NCI-H2029 (cell line): ENCODE measurements at places on chromosomes 13 and 19.
A peak's percentile ranks its signal among the peaks of the same experiment; 100 is the strongest.

GRCh38 chr13:39926345-39926744, 270.9 kb downstream of the COG6 start:
- DNase-seq: no peak

DNA sequence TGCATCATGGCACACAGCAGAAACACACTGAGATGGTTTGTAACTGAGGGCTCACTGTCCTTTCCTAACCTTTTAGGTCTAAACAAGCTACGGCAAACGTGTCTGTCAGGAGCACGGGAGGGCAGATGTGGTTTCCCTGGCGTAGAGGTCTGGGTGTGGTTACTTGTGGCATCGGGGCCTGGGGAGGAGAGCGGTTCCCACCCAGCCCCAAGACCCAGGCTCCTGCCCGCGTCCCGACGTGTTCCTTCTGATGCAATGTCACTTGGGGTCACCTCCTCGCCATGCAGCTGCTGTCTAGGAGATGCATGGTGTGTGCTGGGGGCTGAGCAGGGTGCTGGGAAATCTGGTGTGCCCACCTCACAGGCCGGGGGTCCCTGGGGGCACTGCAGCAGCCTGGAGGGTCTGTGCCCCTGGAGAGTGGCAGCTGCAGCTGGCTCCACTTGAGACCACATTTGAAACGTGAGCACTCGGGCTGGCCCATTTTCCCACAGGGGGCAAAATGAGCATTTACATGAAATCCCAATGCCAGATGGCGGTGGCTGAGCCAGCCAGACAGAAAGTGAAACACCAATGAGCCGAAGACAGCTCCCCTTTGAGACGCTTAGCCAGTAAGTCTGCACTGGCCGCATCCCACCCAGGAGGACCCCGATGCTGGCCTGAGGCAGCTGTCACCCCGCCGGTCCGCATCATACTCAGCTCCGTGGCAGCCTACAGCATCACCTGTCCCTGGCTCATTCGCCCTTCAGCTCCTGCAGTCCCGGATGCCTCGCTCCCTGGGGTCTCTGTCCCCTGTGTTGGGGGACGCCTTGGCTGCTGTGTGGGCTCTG, 22.3 kb upstream of the MYDGF start:
- no peak for DNase-seq

DNA sequence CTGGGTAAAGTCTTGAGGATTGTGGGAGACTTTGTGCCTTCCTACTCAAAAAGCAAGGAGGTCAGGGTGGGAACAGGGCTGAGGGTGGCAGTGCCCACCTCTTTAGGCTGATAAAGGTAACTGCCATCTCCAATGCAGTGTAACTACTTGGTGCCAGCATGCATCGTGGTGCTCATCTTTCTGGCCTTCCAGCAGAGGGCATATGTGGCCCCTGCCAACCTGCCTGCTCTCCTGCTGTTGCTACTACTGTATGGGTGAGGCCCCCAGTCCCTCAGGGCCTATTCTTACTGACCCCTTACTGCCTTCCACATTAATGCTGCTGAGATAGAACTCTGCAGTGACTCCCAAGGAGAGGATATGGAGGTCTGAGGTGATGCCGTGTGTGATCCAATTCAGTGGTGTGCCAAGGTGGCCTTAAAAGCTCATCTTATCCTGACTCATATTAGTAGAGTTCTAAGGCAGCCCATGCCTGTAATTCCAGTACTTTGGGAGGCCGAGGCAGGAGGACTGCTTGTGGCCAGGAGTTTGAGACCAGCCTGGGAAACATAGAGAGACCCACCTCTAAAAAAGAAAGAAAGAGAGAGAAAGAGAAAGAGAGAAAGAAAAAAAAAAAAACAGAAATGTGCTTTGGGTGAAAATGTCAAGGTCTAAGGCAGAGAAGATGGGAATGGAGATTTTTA, 9.7 kb upstream of the ARHGAP45 start:
- no peak for DNase-seq

DNA sequence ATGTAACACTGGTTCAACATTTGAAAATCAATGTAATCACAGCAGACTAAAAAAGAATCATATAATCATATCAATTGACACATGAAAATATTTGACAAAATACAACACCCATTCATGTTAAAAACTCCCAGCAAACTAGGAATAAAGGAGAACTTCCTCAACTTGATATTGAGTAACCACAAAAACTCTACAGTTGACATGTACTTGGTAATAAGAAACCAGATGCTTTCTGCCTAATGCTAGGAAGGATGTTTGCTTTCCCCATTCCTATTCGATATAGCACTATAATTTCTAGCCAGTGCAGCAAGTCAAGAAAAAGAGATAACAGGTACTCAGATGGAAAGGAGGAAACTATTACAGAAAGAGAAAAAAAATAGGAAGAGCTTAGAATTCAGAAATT, 26.9 kb downstream of the UFM1 start:
- no peak for DNase-seq

DNA sequence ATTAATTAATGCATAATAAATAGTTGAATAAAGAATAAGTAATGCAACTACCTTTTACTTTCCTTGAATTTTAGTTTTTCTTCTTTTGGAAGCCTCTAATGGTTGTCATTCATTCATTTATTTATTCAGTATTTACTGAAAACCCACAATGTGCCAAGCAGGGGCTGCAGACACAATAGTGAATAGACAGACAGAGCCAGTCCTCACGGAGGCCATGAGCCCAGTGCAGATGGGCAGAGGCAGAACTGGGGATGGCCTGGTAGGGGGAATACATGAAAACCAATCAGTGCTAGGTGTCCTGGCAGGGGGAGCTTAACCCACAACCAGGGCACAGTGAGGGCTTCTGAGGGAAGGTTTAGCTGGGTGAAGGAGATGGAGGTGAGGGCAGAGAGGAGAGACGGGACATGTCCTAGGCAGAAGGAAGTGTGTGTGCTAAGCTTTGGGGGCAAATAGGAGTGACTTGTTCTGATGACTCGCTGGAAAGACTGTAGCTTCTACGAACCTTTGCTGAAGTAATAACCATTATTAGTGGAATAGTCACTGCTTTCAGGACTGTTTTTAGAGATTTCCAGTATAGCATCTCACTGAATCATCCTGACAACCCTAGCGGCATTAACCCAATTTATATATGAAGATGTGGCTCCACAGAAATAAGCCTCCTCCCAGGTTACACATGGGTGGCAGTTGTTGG, 55.9 kb downstream of the ERCC5 start:
- no peak for DNase-seq

GRCh38 chr19:55611300-55611982, 6.0 kb downstream of the ZNF865 start:
- DNase-seq: no peak

DNA sequence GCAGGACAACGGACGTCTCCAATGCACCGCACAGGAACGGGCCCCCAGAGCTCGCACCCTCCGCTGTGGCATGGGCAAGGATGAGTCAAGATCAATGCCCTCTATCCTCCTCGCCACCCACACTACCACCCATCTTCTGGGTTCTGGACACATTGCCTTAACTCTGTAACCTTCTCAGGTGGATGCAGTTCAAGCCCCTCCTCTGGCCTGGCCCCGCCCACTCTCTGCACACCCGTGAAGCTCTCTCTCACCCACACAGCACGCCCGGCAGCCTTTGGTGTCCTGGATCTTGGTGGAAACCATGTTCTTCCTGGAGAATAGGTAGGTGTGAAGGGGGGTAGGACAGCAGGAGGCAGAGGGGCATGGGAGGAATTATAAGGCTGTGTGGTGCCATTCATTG, 20.7 kb downstream of the MAP4K1 start:
- DNase-seq: no peak

- DNase-seq: no peak
Observed at GRCh38 chr13:48317511-48318376, 14.2 kb downstream of the RB1 start.

DNA sequence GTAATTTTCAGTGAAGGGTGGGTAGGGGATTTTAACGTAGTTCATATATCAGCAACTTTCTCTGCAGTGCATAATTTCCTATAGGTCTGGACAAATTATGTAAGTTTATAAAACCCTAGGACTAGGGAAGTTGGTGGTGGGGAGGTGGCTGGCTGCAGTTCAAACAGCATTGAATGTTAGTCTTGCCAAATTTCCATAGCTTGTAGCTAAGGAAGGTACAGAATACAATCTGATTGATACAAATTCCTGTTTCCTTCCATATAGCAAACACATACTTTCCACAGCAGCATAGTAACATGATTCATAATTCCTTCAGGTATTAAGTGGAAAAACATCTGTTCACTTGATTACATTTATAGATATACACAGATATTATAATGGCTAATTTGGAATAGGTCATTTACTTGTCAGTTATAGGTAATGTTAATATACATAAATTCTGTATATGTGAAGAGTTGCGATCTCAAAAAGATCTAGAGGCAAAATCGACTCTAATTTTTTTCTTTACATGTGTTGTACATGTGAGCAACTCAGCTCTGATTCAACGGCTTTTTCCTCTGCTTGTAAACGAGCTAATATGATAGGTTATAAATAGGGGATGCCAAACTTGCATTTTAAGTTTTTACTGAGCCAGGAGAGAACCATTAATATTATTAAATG, 233.4 kb upstream of the CSNK1A1L start:
- no peak for DNase-seq

- DNase-seq: no peak
Observed at GRCh38 chr13:107450931-107451330, 764.4 kb downstream of the LIG4 start.

DNA sequence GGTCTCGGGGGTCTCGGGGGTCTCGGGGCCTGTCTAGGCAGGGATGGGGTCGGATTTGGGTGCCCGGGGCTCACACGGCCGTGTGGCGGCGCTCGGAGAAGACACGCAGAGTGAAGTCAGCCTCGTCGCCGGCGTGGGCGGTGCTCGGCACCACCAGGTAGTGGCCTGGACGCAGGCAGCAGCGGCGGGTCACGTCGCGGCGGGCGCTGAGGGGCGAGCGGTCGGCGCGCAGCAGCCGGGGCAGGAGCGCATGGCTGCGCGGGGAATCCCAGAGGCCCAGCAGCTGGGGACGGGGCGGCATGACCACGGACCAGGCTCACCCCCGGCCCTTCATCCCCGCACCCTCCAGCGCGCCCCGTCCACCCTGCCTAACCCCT, 8.2 kb downstream of the CAPN12 start:
- DNase-seq: peak; percentile 6

DNA sequence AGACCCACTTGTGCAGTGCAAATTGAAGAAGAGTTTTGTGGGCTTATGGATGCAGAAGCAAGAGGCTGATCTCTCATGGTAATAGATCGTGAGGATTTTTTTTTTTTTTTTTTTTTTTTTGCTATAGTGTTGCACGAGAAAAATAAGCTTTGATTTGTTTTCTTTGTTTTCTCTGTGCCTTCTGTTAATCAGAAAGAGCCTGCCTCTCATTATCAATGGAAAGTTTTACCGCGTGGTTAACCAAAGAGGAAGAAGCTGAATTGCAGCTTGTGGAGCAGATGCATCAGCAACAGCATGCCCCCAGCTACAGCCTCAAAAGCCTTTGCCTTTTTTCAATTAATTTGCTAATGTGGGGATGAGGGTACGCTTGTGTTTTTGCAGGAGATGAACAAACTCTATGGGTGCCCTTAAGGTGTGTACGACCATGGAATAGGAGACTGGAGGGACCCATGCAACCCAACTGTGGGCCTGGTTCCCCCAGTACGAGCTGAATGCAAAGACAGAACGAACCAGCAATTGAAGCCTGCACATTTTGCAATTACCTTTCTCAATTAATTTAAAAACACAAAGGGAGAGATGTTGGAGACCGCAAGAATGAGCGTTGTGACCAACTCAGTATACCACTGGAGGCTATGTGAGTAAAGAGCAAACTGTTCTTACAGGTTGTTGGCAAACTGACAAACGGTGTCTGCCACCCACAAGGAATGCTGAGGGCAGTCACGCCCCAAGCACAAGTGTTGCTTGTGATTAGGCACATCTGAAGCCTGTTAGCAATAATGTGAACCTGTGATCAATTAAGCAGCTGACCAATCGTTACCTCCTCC, 58.6 kb upstream of the SPRY2 start:
- DNase-seq: no peak

DNA sequence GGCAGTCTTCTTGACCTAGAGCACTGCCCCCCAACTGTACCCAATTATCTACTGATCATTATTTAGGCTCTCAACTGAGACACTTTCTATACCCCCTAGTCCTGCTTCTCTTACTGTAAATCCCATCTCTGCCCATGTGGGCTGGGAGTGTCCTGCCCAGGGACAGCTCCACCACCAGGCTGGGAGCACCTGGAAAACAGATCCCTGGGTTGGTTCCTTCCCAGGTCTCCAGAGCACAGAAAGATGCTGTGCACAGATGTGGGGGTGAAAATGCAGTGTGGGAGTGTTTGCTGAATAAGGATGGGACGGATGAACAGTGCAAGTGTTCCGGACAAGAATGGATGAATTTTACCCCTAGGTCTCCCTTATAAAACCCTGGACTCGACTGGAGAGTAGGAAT, 12.7 kb downstream of the CYP4F2 start:
- DNase-seq: no peak

DNA sequence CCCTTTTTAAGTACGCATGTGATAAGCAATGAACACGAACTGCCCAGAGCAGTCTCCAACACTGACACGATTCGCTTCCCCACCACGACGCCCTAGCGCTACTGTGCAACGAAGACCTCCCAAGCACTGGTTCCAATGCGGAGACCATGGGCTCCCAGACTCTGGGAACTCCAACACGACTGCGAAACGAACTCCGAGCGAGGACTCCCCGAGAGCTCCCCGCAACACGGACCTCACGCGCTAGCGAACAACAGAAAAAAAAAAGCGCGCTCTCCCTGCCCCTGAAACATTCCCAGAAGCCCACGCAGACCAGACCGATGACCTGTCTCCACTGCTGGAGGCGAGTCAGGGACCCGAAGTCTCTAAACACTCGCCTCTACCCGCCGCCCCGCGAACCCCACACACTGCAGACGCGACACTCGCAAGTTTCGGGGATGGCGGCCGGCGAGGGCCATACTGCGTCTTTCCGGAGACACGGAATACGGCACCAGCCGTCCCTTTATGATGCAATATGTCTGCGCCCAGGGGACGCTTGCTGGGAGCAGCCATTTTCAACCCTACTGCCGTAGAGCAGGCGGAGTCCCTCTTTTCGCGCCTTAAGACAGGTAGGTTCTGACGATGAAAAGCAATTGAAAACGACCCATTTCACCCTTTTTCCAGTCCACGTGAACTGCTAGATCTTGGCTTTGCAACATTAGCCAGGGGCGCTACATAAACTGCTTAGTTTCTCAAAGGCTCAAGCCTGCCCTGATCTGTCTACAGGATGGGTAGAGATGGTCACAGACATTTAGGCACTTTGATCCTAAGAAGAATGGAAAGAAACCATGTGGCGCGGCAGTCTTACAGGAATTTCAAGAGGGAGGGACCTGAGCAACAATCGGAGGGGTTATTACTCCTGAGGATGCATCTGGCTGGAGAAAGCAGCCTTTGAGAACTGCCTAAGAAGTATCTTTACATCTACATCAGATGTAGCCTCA, at the start of gene ZNF577:
ZNF577 (minus strand) TSS at position 430 of the 977 bp plus-strand sequence. CDS start 7,569 bp downstream, outside the sequence.
- DNase-seq: no peak

DNA sequence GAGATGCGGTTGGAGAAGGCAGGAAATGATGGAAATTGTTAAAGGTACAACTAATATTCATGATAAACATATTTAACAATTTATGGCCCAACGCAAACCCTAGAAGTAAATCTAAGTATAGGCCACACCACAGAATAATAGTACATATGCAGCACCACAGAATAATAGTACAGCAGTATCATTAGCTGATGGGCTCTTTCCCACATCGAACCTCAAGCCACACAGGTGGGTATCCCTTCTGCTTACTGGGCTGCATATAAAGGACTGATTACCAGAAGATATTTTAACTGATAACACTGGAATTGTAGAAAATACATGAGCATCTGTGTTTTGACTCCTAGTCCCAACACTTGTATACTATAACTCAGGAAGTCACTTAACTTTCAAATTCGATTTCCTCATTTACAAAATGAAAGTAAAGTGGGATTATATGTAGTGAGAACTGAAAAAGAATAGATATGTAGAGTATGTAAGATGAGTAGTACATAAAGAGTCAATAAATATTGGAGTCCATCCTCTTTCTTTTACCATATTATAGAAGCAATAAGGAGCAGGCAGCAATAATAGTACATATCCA, 91.5 kb downstream of the TSC22D1 start:
- DNase-seq: no peak
